ENCODE measurements at places on chromosomes 11 and 22.

DNA sequence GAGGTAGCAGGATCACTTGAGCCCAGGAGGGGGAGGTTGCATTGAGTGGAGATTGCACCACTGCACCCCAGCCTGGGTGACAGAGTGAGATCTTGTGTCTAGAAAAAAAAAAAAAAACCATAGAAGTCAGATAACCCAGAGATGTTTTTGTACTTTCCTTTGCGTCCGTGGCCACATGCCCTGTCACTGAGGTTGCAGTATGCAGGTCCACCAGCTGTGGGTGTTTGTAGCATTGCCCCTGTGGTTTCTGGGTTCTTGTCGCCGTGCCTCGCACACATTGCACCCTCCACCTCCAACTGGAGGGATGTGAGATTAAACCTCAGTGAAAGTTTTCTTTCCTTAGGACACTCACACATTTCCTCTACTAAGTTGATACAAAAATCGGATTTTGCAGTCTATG lies 70.3 kb downstream of the TNRC6B start:
- DNase-seq, result peak; percentile 70

- no peak for DNase-seq
These were observed 111.8 kb downstream of the CTNND1 start for GRCh38 chr11:57873196-57873911.

- DNase-seq, result no peak
These were observed 11.1 kb upstream of the MYH9 start for GRCh38 chr22:36398601-36399471.

DNA sequence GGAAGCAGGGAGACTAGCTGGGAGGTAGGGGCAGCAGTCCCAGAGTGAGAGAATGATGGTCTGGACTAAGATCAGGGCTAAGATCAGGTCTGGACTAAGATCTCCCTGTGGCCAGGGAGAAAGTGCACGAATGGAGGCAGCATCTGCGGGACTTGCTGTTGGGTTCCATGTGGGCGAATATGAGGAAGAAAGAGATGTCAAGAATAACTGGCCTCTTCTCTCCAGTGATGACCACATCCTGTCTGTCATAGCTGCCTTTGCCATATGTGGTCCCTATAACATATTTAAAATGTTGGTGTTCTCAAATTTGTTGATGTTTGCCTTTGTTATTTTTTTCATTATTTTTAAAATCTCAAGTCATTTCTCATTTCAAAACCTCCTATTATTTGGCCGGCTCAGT lies 27.4 kb upstream of the CXCR5 start:
- DNase-seq, result no peak

DNA sequence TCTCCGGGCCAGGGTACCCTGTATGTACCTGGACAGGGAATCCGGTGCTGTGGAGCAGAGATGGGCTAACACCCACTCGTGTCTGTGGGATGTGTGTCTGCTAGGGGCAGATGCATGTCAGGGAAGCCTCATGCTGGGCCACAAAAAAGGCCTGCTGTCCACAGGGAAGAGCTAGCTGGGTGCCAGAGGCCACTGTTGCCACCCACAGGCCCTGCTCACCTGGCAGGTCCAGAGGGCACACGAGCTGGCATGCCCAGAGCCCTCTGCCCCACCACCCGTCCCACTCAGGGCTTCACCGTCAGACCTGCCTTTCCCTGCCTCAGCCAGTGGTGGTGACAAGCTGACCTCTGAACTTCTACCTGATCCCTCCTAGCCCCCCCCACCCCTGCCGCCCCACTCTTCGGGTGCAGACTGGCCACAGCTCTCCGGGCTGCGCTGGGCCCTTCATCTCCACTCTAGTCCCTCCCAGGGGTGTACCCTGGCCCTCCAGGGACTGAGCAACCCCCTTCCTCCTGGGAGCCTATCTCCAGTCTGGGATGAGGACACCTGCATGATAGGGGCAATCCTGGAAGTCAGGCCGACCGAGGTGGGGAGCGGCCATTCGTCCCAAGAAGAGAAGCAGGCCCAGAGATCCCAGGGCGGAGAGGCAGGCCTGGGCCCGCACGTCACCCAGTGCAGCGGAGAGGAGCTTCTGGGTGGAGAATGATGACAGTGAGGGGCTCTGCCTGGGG lies 1.4 kb downstream of the SLC25A22 start:
- no peak for DNase-seq

GRCh38 chr22:44889255-44889878 lies 120.4 kb downstream of the PHF21B start:
- no peak for DNase-seq

DNA sequence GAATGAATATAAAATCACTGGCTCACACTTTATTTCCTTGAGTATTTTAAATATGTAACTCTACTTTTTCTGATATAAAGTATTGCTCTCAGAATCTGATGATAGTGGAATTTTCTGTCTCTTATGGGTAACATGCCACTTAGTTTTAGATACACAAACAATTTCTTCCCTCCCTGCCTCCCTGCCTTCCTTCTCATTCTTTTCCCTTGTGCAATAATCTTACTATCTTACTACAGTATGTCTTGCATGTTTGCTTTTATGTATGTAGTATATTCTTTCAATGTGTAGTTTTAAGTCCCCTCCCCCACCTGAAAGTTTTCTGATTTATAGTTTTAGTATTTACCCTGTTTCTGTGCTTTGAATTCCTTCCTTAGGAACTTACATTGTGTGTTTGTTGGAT lies 48.4 kb downstream of the INSC start:
- no peak for DNase-seq

DNA sequence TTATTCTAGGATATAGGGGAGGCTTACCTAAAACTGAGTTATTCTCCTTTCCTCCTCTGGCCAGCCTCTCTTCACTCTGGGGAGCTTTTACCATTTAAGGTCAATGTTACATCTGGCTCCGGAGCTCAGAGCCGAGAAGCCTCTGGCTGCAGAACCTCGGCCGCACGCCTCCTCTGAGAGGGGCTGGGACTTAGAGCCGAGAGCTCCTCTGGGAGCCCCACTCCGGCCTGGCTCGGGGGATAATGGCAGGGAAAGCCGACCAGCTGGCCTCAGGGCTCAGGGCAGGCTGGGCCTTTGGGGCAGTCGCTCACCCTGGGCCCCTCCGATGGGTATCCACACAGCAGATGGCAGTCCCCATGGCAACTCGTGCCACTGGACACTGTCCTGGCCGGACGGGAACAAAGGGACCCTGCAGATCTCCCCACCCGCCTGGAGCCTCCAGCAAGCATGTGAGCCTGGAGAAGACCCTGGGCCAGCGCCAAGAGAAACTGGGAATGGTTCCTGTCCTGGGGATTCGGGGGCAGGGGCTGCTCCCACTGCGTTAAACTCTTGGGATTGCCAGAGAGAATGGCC lies at the start of gene IRAG1:
TSS of gene IRAG1 (minus strand) at position 247 of the 573 bp plus-strand sequence. CDS start at position 94, 153 bp downstream.
- DNase-seq, result no peak

DNA sequence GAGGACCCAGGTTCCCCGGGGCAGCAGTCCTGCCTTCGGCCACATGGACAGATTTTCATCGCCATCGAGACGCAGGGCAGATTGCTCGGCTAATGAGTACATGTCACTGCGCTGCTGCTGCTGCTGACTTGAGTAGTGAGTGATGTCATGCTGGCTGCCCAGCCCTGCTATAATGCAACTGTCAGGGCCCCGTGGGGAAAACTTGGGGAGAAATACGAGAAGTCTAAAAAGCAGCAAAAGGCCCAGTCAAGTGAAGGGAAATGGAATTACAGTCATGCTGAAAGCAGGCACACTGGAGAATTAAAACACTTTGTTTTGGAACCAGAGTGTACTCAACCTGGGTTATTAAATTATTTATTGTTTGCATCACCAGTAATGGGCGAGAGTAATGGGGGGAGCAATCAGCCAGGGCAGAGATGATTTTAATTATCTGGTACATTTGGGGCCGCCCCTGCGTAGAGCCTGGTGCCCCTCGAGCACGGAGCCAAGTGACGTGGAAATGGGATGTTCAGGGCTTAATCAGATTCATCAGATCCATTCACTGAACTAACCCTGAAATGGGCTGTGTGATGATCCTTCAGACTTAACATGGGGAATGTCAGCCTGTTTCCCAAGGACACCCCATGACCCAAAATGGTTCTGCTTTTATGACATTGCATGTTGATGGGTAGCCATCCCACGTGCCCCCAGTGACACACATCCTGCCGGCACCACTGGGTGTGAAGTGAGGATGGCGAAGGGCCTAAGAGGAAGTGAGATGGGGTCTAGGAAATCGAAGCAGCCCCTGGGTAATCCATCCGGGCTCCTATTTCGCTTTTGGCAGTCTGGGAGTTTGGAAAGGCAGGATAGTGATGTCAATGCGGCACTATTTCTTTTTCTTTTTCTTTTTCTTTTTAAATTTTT lies 241.6 kb upstream of the CADM1 start:
- DNase-seq, result no peak

DNA sequence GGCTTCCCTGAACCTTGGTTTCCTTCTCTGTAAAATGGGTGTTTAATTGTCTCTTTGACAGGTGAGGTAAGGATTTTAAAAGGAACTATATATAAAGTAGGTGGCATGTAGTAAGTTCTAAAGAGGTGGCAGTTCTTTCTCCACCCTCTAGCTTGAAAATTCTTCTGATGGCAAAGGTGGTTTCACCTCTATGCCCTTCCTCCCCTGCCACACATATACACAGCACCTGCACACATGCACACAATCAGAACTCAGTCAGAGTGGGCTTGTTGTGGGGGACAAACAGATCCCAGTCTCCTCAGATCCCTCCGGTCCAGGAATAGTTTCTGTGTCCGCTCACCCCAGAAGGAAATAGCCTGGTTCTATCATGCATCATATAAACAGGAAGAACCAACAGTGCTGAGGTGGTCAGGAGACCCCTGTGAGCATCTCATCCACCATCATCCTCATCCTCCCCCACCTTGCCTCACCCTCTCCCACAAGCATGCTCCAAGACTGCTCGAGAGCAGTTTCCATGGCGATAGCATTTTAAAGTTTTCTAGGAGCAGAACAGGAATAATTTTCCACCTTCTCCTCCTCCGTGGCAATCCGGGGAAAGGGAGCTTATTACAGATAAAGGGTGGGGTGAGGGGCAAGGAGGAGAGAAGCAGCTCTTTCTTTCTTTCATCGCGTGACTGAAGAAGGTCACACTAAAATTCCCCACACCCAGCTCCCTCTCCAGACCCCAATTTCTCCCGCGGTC lies 123.6 kb downstream of the CHST1 start:
- DNase-seq, result no peak

- DNase-seq, result no peak
These were observed 114.8 kb downstream of the GRM5 start for GRCh38 chr11:88950975-88951374.

DNA sequence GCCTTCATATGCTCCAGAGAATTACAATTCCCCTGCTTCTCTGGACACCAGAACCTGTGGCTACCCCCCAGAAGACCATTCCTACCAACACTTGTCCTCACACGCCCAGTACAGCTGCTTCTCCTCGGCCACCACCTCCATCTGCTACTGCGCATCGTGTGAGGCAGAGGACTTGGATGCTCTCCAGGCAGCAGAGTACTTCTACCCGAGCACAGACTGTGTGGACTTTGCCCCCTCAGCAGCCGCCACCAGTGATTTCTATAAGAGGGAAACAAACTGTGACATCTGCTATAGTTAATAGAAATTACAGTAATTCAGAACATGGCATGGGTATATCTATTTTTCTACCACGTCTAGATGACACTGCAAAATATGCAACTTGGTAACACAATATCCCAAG lies 9.8 kb downstream of the POU2AF3 start:
- DNase-seq, result no peak

- DNase-seq, result no peak
These were observed 11.7 kb downstream of the MUC6 start for GRCh38 chr11:1024597-1025409.

- DNase-seq, result no peak
These were observed 95.2 kb upstream of the LDLRAD3 start for GRCh38 chr11:35848616-35849015.

GRCh38 chr11:9008011-9008550 lies 4.3 kb upstream of the NRIP3 start:
- DNase-seq, result no peak

- DNase-seq, result peak; percentile 83
These were observed 3.1 kb downstream of the CBX6 start for GRCh38 chr22:38868886-38869381.

DNA sequence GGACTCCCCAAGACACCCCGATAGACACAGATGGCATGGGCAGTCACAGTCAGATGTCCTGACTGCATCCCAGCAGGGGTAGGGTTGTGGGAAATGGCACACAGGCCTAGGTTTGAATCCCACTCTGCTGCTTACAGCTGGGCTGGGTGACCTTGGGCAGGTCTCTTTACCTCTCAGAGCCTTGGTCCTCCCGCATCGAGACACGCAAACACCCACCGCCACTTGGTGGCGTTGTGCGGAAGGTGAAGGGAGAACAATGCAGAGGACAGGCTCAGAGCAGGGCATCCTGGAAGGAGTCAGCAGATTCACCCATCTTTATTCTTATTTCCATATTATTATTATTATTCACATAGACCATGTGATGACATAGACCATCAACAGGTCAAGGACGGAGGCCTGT lies 140.5 kb downstream of the MIAT start:
- no peak for DNase-seq

DNA sequence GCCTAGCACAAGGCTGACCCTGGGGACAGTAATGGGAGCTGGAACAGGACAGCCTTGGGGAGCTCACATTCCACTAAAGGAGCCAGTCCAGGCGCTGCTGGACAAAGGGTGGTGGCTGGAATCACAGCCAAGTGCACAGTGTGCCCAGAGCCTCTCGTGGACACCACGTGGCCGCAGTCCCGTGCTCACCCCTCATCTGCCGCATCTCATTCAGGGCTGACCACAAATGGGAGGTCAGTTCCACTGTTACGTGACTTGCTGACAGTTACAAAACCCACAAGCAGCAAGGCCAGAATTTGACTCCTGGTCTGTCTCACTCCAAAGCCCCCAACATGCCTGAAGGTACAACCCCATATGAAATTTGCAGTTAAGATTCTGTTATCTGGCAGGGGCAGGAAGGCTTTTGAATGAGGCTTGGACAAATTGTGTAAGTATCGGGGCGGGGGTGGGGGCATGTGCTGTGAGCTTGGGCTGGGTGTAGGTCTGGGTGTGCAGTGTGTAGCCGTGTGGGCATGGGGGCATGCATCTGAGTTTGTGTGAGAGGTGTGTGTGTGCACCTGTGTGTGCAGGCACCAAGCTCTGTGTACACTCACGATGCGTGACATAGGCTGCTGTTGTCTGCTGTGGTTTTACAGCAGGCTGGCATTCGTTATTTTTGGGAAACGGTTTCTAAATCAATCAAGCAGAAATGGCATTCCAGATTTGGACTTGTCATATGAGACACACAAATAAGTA lies 301.7 kb downstream of the BRD1 start:
- DNase-seq, result no peak

DNA sequence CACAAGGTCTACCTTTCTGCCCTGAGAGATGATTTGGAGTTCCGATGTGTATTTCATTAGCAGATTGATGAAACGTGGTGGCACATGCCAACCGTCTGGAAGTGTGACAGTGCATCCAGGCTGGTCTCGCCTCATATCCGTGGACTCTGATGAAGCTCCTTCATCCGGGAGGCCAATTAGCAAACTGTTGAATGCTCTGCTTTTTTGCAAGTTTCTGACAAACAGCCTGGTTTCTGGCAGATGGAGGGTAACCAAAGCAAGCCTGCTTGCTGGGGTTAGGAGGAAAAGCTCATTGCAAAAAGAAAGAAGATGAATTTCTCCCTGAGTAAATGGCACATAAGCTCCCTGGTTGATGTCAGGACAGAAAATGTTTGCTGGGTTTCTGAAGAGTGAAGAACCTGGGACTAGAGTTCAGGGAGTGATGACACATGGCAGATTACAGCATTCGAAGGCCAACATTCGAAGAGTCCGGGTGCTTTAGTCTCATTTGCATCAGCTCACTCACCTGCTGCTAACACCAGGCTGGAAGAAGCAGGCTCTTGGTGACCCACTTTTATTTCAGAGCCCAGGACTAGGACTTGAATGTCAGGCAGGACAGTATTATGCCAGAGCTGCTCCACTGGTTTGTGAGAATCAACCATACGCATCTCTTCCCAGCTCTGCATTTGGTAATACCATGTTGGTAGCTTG lies 135.9 kb upstream of the TTC12 start:
- no peak for DNase-seq

Data from CD4-positive, alpha-beta T cell treated with Interleukin-12 subunit alpha and Interleukin-12 subunit beta, for 1 hour (primary cell).